Body of pancreas (tissue), 4 donors: ENCODE measurements at places on chromosomes 12 and 14. TPM values are rescaled to one million over a fixed set of nuclear protein-coding genes. Genes with fewer than 3 reads are reported as not detected.

C12orf56 gene
- total RNA-seq: not detected

P3H3 gene
- 17.6 TPM for total RNA-seq

PYM1 gene
- total RNA-seq: 26.0 TPM

SPTLC2 gene
- 11.7 TPM for total RNA-seq

PRKD1 gene
- total RNA-seq: 14.8 TPM

GRCh38 chr12:123634142-123634561, 523 bp downstream of the GTF2H3 start:
- no peak for DNase-seq

DNA sequence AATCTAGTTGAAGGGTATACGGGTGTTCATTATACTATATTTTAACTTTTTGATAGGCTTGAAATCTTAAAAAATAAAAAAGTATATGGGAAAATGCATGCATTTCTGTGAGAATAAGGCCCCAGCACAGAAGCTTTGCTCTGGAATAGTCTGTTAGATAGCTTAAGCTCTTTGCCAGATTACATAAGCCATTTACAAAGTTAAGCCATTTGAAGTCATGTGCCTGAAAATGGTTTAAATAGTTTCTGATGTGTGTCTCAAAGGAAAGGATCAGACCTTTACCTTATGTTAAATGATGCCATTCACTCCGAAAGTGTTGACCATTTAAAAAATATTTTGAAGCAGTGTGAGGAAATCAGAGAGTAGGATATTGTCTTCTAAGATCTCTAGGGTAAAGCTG, 51.3 kb downstream of the WASHC4 start:
- no peak for DNase-seq

DNA sequence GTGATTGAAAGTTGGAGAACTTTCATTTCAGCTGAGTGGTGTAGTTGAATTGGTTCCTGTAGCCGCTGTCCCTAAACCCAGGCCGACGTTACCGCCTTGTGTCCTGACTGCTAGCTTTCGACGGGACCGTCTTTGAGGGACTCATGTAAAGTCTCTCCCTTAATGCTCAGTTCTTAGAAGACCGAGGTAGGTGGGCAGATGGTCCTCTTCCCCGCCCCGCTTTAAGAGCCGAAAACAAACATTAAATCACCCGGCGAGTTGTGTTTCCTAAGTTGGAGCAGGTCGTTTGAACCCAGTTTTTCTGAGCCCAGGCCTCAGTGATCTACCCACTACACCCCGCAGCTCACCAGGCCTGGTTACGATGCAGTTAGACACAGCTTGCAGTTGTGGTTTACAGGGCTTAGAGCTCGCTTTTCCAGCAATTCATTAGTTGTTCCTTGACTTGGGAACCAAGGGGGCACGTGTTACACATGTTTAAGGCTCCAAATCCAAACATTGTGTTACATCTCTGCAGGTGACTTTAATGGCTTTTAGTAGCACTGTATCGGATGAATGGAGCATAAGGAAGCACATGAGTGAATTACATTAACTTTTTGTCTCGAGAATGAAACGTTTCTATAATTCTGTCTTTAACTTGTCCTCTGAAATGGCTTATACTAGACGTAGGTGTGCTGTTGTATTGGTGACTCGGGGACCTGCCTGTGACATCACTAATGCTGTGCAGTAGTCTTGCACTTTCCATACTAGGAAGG, 790 bp downstream of the NEDD1 start:
- no peak for DNase-seq

DNA sequence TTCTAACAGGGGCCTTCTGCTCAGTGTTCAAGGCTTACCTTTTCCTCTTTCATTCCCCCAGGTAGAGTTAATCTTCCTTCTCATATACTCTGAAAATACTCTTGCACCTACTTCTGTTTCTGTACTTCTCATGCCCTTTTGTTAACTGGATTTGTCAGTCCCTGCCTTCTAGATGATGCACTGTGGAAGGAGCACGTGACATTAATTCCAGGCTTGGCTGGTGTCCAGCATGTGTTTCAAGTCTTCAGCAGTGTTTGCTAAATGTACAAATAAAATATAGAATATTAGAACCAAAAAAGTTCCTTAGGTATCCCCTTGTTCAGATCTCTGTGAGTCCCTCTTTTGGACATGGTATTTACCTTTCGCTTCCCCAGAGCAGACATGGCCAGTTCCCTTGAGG, 27.9 kb upstream of the EVL start:
- DNase-seq: peak; percentile 22

DNA sequence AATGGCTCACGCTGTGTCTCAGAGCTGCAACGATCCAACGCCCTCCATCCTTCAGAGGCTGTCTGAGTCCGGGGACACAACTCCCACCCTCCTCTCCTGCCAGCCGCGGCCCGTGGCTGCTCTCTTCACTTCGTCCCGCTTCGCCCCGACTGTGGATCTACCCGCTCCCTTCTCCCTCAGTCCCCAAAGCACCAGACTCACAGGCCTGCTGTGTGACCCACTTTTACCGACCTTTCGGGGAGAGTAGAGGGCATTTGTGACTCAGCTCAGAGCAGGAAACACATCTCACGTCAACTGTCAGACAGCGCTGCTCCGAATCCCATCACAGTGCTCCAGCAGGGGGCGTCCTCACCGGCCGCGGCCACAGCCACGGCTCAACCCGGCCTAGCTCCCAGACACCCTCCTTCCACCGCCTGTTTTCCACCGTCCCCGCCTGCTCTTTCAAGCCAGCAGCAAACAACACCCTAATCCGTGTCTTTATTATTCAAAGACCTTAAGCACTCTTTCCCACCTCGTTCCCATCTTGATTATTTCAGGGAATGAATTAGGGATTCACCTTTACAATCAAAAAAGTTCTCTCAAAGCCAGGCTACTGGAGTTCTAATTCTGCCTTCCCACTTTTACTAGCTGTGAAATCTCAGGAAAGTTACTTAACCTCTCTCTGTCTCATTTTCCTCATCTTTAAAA, 5.0 kb upstream of the AQP2 start:
- peak; percentile 81 for DNase-seq

DNA sequence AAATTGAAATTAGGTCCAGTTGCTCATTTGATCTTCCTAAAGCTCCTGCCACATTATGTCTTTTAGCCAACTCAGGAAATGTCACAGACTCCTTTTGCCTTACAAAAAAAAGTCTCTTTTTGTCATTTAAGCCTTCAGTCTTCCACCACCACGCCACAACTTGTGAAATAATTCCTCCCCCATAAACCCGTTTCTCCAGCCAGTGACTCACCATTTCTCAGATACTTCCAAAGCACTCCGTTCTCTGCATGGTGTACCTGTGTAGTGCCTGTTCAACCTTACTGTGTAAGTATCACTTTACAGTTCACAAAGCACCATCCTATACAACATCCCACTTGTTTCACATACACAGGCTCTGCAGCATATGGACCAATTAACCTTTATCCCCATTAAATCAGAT, 139.5 kb upstream of the AEBP2 start:
- no peak for DNase-seq

DNA sequence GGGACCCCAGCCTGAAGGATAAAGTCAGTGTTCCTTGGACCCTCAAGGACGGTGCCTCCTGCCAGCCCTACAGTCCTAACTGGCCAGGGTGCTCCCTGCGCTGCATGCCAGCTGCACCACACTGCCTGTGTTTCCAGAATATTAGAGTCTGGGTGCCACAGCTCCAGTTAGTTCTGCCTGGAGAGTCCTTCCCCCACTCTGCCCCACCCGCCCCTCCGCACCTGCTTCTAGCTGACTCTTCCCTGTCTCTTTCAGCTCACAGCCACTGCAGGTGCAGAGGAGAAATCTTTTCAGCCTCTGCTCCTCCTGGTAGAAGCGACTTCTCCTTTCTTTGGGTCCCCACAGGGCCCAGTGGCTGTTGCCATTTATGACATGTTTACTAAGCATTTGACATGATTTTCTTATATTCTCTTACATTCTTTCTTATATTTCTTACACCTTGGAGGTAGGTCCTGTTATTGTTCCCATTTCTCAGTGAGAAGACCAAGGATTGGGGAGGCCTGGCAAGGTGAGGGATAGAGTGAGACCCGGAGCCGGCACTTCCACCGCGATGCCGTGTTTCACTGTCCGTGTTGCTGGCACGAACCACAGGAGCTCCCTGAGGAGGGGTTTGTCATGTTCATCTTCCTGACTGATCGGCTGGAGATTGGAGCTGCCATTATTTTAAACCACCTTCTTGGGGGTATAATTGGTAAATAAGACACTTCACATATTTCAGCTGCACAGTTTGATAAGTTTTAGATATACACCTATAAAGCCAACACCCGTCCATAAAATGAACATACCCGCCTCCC, 29.4 kb downstream of the SYNE3 start:
- DNase-seq: no peak

DNA sequence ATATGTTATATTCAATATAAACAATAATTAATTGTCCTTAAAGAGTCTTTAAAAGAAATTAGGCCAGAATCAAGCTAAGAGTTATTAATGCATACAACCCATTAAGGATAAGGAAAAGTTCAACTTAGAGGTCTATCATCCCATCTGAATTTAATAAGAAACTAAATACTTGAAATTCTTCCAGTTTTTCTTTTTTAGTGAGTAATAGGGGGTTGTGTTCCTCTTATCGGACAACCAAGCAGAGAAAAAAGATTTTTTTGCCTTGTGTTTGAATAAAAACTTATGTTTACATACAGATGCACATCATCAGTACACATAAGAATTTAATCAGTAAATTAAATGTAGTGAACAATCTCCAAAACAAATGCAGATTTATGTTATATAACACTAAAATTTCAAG, 32.5 kb downstream of the PAWR start:
- DNase-seq: no peak

GRCh38 chr12:49026678-49027480, 8.3 kb upstream of the PRKAG1 start:
- no peak for DNase-seq

DNA sequence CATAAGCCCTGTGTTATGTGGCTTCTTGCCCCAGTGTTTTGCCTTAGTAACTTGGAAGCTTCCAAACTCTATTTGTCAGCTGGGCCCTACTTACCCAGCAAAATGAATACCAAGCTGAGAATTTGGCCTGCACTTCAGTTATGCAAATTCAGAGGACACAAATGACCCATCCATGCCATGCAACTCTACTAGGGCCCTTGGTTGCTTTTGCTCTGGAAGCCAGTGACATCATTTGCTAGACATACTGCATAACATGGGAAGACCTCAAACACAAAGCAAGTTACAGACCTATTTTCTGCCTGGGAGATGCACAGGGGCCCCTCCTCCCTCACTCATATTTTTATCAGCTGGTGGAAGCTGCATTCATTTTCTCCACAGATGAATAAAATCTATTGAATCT, 90.2 kb upstream of the PPM1H start:
- DNase-seq: no peak

DNA sequence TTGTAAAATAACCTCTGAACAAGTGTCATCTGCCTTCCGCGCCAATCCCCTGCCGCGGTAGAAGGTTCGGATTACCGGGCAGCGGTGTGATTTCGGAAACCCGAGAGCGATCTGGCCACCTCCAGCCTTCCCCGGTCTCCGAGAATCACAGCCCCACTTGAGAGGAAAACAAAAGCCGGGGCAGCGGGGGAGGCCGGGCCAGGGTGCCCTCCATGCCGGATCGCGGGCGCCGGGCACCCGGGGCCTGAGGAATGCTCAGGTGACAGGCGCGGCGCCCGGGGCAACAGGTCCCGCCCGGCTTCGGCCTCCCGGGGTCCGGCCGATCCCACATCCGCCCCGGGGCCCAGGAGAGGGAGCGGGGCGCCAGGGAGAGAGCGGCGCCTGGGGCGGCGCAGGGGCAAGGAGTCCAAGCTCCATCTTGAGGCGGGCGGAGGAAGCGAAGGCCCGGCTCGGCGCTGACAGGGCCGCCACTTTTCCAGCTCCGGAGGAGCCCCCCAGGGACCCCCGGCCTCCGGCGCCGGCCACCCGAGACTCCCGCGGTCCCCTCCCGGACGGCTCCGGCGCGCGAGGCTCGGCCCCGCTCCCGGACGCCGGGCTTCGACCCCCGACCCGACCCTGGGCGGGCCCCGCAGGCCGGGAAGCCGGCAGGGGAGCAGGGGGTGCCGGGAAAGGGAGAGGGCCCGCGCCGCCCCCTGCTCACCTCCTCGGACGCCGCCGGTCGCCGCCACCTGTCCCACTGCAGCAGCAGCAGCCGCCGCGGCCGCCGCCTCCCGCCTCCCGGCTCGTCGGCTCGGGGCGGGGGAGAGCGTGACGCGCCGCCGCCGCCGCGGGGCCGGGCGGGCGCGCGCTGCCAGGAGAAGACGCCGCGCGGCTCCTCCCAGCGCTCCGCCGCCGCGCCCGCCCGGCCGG, at the start of gene CLIP1:
Gene CLIP1, minus strand, starts transcription at position 849 of the 909 bp plus-strand sequence. CDS start 42,217 bp downstream, outside the sequence.
- DNase-seq: peak; percentile 76

- DNase-seq: peak; percentile 14
Measured at GRCh38 chr12:116318576-116319232, 41.2 kb upstream of the MED13L start.

- no peak for DNase-seq
Measured at GRCh38 chr12:92912052-92912451, 17.0 kb downstream of the EEA1 start.

DNA sequence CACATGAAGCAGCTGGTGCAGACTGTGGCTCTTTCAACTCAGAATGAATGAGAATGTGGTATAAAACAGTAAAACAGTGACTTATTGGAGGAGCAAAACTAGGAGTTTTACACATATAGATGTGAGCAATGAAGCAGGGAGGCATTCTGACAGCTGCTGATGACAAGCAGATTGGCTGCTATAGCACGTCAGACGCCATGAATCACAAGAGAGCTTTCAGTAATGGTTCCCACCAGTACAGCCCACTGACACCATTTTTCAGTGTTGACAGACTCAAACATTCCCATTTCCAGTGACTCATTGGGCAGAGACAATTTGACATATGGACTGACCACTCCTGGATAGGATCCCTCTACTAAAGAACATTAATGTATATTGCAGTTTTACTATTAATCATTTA, 24.6 kb upstream of the FSCB start:
- DNase-seq: no peak

DNA sequence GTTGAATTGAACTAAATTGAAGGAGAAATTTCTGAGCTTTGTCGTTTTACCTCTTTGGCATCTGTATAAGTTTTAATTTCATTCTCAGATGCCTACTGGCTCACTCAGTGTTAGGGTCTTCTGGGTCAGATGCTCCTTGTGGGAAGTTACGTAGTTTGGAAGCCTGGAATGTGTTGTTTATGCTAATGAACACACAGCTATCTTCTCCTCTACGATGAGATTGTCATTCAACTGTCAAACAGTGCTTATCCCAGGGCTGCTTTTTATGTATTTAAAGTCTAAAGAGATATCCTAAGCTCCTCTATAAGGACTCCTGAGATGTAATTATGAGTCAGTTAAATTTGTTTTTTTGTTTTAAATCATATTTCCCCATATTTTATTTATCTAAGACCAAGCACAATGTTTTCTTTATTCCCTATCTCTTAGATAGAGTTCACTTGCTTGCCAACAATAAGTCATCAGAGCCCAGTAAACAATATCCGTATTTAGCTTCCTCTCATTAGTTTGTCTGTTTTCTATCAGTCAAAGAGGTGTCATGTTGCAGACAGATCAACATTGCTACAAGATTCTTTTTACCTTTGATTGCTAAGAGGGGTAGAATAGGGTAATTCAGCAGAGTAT, 368.0 kb upstream of the PDE3A start:
- no peak for DNase-seq

GRCh38 chr12:53336181-53336681, at the start of gene SP7:
Gene SP7, minus strand, starts transcription at chr12:53336354. Its CDS starts 708 bp downstream, at chr12:53335646.
- DNase-seq: no peak

- peak; percentile 20 for DNase-seq
Measured at GRCh38 chr12:46675736-46676135, 150.1 kb downstream of the SLC38A4 start.

- peak; percentile 10 for DNase-seq
Measured at GRCh38 chr14:43540948-43541347, 966.1 kb downstream of the FSCB start.

- no peak for DNase-seq
Measured at GRCh38 chr12:6532051-6532926, 2.0 kb upstream of the GAPDH start.
